Stimulated activated CD8-positive, alpha-beta memory T cell treated with anti-CD3 and anti-CD28 coated beads, Interleukin-7, amount 100 ng/mL, for 4 hours (primary cell): ENCODE measurements at places on chromosomes 3 and 15.

- no peak for DNase-seq
These were observed 19.9 kb upstream of the HEG1 start for GRCh38 chr3:125075738-125076137.

DNA sequence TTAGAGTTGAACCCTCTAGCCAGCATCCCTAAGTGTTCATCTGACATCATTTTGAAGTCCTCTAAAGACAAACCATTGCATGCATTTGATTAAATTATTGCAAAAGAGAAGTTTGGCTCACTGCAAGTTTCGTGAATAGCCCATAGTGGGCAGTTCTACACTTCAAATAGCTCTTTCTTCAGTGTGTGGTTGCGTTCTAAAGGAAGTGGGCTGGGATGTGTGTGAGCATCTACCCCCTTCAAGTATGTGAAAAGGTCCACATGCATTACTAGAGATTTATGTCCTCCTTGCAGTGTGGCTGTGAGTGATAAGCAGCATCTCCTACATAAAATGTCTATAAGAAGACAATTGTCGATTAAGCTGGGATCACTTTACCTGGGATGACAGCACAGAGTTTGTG is 54.6 kb downstream of the SST start:
- DNase-seq: no peak

DNA sequence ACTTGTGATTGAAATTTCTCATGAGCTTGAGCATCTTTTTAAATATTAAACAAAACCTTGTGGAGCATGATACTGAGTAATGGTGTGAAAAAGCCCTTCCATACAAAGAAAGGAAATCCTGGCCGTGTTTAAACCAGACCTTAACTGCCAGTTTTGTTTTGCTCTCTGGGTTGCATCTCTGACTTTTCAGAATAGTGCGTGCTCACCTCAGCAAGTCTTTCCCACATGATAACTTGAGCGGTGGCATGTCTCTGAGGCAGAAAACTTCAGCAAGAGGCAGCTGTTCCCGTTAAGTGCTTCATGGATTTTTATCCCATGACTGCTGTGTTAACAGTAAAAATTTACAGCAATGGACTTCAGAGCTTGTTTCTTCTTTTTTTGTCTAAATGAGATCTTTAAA is 393.3 kb downstream of the FEZF2 start:
- no peak for DNase-seq

DNA sequence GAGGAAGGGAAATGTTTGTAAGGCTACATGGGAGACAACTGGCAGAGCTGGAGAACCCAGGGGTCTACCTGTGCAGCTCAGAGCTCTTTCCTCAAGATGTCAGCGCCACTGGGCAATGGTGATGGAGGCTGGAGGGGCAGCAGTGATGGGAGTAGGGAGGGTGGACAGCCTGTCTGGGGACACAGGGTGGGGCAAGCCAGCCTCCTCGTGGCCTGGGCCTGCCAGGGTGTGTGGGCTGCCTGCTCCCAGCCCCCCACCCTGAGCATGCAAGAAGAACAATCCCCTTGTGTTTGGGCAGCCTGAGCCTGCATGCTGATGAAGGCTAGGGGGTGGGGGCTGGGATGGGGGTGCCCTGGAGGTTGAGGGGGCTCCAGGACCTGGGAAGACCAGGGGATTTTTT is 1.2 kb downstream of the PCBP4 start:
- no peak for DNase-seq

GRCh38 chr3:171342783-171343420 is 117.3 kb downstream of the TNIK start:
- no peak for DNase-seq

DNA sequence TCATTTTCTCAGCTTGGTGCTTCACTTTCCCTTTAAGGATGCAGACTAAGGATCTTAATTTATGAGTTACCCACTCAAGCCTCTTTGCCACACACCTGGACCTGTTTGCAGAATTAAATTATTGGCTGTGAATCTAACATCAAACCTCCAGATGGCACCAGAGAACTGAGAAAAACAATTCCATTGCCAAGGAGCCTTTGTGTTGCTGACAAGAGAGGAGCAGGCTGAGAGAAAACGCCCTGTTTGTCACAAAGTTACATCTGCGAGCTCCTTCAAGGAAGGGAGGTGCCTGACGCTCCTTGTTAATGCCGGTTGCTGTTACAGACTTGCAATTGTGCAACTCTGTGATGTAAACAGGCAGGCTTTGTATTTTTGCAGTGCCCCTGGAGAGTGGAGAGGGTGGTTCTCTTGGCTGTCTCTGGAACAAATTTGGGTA is 36.3 kb upstream of the TMC3 start:
- no peak for DNase-seq

GRCh38 chr15:74615508-74616365 is at the start of gene CLK3:
Gene CLK3 (plus strand): TSS chr15:74615836. CDS start chr15:74619197, 3,361 bp downstream.
- peak; percentile 85 for DNase-seq

- DNase-seq: peak; percentile 63
These were observed 32.3 kb downstream of the TMOD3 start for GRCh38 chr15:51861557-51862359.

- DNase-seq: no peak
These were observed 3.9 kb upstream of the BNC1 start for GRCh38 chr15:83288381-83288801.
